ENCODE measurements at places on chromosomes 16 and 17.

GRCh38 chr16:83813823-83814658 is 6.3 kb downstream of the HSBP1 start:
- DNase-seq: peak; percentile 47

DNA sequence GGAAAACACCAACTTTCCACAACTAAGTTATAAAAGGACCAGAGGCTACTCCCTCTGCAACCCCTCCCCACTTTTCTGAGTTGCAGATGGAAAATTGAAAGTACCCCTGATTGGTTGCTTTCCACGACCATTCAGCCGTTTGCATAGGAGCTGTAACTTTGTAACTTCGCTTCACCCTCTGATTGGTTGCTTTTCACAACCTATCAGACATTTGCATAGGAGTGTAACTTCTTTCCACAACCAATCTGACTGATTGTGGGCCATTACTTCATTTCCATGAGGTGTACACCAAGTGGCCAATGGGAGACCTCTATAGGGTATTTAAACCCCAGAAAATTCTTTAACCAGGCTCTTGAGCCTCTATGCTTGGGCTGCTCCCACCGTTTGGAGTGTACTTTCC is 644.1 kb downstream of the WWOX start:
- DNase-seq: no peak

DNA sequence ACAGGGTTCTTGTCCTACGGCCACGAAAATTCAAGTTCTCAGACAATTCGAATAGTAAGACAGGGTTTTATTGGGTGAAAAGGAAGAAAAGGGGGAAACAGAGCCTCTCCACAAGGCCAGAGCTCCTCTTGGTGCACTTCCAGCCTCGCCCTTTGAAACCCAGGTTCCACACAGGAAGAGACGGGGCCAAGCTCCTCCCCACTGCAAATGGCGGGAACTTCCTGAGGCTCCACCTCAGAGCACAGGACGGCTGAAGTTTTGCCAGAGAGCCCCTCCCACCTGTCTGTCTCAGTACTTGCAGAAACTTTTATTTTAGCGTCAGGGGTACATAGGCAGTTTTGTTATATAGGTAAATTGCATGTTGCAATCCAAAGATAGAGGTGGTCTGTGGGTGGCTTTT is 165.7 kb upstream of the CDH8 start:
- DNase-seq: no peak

DNA sequence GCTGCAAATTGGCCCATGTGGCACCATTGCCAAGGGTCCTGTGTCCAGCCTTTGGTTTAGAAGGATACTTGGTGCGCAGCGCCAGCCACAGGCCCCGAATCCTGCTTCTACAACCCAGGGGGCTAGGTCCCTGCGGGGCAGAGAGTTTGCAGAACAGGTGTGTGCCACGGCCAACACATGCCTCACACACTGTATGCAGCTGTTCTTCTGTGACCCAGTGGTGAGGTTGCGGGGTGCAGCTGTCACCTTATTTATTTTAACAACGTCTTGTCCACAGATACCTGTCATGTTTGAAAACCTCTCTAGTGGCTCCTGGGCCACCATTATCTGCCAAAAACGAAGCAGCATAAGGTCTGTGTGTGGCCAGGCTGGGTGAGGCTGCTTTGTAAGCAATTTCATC is 11.6 kb downstream of the CBFA2T3 start:
- DNase-seq: no peak

DNA sequence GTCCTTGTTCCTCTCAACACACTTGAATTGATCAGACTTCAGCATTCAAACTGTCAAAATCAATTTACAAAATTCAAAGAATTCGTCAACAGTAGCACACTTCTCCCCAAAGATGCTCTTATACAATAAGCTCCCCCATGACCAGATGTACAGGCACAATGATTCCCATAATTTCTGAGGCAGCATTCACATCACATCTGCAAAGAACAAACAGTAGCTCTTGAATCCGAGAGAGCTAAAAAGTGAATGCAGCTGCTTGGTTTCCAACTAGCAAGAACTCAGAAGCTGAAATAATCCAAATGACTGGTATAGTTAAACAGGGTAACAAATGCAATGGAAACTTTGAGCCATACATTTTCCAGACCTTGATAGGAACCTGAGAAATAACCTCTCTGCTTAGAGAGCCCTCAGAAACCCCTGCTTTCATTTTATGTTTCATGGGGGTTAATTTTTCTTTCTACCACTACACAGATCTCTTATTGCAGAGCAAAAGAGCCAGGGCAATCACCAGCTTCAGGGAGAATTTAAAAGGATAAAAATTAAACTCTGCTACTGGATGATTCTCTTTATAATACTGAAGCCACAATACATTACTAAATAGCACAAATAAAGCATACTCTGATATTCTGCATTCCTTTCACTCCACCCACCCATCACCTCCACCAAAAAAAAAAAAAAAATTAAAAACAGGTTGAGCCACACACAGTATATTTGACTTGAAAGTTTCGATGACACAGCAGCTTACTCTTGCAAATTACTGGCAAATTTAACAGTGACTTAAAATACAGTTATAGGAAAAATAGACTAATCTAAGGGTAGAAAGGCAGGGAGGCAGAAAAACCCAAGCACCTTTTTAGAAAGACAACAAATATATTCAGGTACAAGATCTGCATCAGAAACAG is 23.1 kb upstream of the TMEM97 start:
- DNase-seq: no peak

DNA sequence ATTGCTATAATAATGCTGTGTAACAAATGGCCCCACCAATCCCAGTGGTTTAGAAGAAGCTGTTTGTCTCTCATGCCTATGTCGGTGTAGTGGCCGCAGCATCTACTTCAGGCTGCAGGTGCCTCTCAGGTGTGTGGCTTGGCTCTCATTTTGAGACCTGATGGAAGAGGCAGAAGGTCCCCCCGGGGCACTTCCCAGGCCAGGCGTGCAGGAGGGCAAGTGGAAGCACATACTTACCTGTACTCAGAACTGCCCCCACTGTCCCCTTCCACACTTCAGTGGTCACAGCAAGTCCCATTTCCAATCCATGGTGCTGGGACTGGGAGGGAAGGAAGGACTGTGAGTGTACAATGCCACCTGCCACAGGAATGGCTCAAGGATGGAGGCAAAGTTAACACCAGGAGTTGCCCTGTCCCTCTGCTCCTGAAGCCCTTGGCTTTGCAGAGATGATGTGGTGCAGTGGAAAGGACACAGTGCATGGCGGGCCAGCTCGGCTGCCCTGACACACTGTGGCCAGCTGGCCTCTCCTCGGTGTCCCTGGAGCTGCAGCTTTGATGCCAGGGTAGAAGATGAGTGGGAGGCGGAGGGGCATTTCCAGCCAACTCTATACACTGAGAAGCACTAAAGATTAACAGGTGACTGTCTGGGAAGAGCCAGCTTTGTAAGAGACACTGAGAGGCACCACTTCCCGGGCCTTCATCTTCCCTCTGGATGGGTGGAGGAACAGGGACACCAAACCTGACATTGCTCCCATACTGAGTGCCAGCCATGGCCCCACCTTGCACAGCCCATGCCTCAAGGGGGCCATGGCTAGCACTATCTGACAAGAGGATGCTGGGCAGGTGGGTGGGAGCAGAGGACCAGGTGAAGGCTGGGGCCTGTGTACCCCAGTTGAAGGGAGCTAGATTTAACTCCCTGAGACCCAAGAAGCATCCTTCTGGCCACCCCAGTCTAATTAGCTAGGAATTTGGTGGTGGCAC is 105.9 kb downstream of the METRNL start:
- no peak for DNase-seq

- DNase-seq: no peak
Measured at GRCh38 chr17:45579529-45580495, 89.3 kb upstream of the PLEKHM1 start.

DNA sequence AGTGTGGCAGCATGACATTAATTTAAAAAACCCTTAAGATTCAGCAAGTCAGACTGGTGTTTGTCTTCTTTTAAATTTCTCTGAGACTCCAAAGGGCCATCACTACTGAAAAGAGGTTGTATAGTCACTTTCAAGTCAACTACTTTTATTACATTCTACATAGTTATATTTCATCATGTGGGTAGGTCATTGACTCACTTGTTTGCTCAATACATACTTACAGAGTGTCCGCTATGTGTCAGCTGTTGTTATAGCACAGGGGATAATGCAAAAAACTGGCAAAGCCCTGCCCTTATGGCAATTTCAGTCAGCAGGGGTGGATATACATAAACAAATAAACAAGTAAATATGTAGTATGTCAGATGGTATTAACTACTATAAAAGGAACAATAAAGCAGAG is 2.5 kb upstream of the MYH4 start:
- no peak for DNase-seq

GRCh38 chr16:79062821-79063220 is 537.7 kb downstream of the MAF start:
- peak; percentile 71 for DNase-seq

DNA sequence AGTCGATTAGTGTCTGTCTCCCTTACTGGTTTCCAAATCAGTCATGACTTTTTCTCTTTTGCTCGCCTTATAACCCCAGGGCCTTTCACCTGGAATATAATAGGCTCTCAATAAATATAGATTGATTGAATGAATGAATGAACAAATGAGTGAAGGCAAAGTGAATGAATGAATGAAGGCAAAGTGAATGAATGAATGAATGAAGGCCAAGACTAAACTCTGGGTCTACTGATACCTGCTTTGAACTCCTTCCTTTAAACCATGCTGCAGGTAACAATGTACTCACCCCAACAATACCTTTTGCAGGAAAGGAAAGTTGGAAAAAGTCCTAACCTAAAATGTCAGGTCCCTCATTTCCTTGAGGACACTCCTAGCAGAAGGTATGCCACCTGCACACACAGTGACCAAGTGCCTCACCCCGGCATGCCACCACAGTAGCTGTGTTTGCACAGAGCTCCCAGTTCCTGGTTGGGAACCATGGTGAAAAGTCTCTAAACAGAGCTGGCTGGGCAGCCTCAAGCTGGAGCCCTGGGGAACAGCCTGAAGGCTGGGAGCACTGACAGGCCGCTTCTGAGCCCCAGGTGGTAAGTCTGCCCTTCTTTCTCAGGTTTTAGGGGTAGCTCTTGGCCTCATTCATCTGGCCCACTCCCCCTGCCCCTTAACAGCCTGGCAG is 42.7 kb upstream of the ANKFN1 start:
- DNase-seq: no peak

GRCh38 chr17:2202996-2203575 is 100.5 kb downstream of the SMG6 start:
- DNase-seq: no peak

DNA sequence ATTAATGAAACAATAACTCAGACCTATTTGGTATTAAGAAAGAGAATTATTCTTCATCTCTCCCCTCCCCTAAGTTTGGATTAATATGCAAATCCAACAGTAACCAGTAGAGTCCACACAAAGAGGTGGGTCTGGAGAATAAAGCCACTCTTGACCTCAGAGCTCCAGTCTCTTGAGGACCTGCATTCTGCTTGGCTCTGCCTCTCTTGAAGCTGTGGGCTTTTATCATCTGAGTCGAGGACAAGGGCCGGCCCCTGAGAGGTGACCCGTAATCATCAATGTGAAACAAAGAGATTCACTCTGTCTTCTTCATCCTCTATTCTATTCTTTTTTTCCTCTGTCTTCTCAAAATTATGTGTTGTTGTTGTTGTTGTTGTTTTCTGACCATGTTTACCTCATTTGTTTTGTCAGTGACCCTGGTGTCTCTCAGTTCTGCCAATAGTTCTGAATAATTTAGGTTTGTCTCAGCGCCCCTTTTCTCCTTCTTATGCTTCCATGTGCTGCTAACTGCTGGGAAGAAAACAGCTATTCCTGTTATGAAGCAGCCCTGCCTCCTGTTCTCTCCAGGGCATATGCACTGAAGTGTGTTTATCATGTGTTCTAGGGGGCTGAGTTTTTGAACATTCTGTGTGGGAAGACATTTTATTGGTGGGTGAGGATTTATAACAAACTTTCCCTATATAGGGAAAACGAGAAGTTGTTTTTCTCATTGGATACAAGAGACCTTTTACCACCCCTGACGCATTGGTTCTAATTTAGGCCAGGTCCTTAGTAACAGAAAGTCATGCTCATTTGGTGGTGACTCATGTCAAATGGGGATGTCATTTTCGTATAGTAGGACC is 135.8 kb downstream of the TRIM37 start:
- no peak for DNase-seq

DNA sequence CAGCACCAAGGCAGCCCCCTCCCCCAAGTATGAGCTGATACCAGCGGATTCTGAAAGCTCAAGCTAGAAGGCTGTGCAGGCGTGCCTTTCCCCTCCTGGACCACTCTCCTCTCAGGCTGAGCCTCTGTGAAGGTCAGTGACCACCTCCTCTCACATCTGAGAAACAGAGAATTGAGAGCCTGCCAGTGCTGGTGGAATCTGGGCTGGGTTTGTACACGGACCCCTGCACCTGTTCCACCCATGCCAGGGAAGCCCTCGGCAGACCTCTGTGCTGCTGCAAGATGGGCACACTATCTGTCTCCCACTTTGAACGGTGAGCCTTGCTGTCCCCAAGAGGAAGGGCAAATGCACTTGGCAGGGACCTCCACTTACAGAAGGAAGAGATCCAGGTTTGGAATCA is 54.7 kb upstream of the SDK2 start:
- no peak for DNase-seq

DNA sequence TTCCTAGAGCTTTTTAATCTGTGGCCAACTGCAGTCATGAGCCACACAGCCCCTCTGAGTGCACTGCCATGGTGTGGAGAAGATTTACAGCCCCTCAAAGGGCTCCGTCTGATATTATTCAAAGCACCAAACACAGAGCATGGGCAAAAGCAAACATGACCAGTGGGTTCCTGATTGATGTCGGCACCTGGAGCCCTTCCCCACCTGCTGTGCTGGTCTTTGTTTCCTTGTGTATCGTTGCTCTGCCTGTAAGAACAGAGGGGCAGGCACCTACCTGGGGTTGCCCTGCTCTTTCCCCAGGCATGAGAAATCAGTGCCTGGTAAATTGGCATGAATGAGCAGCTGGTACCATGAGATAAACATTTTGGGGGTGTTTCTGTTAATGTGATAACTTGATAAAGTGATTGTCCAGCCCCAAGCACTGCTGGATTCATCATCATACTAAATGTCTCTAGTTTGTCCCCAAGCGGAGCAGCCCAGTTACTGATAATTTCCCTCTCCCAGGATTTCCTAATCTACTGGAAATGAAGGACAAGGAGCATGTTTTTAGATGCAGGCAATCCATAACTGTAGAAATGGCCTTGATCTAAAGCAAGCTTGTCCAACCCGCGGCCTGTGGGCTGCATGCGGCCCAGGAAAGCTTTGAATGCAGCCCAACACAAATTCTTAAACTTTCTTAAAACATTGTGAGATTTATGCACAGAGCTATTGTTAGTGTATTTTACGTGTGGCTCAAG is 5.0 kb upstream of the SPIRE2 start:
- DNase-seq: no peak

DNA sequence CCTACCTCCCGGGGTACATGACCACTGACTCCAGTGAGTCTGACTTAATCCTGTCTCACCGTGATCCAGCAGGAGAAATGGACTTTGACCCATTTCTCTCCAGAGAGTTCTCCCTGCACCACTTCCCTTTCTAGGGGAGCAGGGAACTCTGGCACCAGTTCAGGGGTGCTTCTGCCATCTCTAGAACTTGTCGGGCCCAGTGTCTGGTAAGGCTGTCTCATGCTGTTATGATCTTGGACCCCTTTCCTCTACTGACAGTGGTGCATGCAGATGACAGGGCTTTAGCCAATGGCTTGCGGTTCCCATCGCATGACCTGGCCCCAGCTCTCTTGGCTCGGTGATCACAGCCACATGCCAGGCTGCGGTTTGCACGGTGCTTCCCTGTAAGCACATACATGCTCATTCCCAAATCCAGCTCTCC is 62.0 kb downstream of the SLC39A11 start:
- no peak for DNase-seq

GRCh38 chr17:78506454-78507309 is 70.5 kb downstream of the DNAH17 start:
- no peak for DNase-seq

GRCh38 chr16:85425074-85425662 is 188.0 kb upstream of the GSE1 start:
- no peak for DNase-seq

GRCh38 chr16:88515371-88515770 is 54.8 kb upstream of the ZC3H18 start:
- no peak for DNase-seq
